ENCODE measurements at places on chromosomes 7 and 10. TPM values are rescaled to one million over a fixed set of nuclear protein-coding genes. Genes with fewer than 3 reads are reported as not detected.
A peak's percentile ranks its signal among the peaks of the same experiment; 100 is the strongest.

Gene PAX2
- not detected for total RNA-seq

Gene TMEM248
- total RNA-seq = 82.7 TPM

Gene OPALIN
- total RNA-seq = not detected

DNA sequence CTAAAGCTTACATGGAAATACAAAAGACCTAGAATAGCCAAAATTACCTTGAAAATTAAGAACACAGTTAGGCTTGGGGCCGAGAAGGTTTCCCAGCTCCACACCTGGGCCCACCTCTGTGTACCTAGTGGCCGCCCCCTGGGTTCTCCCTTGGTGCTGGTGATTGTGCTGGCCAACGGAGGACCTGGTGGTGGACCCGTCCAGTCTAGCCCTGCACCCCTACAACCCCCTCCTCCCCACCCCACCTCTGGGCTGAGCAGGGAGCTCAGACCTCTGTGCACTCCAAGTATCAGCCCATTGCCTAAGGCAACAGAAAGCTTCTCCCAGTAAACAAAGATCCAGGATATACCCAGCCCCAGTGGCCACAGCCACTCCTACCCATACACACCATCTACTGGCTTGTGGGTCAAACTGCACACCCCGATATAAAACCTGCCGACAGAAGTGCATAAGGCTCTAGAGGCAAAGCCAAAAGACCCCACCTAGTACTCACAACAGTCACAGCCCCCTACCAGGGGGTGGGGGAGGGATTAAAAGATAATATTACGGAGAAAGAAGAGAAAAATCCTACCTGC lies 105.0 kb upstream of the DIP2C start:
- no peak overlapping the region for H3K4me3 ChIP-seq
- no peak overlapping the region for H3K27ac ChIP-seq
- no peaks in the 10 kb centered on the region for H3K27me3 ChIP-seq
- DNase-seq = peak; percentile 64
- no peaks in the 10 kb centered on the region for H3K4me1 ChIP-seq
- H3K36me3 ChIP-seq = no peaks in the 10 kb centered on the region

Gene RBP3
- not detected for total RNA-seq

GRCh38 chr7:40134428-40135316 lies at the start of the genes MPLKIP and SUGCT:
MPLKIP (minus strand) TSS chr7:40134622; CDS start chr7:40134567, 55 bp downstream.
SUGCT (plus strand) TSS chr7:40135005.
- no peaks in the 10 kb centered on the region for H3K36me3 ChIP-seq
- H3K4me3 ChIP-seq = peak within 1 kb of the TSS; percentile 88
- peak; percentile 87 for DNase-seq

- no peak for DNase-seq
- H3K27me3 ChIP-seq = no peaks in the 10 kb centered on the region
- no peaks in the 10 kb centered on the region for H3K4me1 ChIP-seq
- H3K27ac ChIP-seq = no peak overlapping the region
- H3K36me3 ChIP-seq = no peaks in the 10 kb centered on the region
- H3K4me3 ChIP-seq = no peak overlapping the region
These were observed 16.1 kb downstream of the DRGX start for GRCh38 chr10:49379596-49380410.

DNA sequence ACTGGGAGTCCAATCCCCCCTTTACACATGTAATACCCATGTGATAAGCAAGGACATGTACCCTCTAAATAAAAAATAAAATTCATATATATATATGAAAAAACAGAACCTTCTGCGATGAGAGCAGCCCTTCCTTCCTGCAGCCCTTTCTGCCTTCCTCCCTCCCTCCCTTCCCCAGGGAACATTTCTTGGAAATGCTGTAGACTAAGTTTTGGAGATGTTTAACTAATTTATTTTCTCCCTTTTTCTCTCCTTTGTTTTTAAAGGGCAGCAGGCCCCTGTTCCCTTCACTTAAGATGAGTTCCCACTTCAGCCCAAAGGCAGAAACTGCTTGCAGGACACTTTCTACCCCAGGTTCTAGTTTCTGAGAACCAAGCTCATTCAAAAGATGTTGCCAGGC lies 179.2 kb downstream of the FRMD4A start:
- no peaks in the 10 kb centered on the region for H3K4me1 ChIP-seq
- H3K4me3 ChIP-seq = no peak overlapping the region
- DNase-seq = no peak
- no peaks in the 10 kb centered on the region for H3K36me3 ChIP-seq
- no peaks in the 10 kb centered on the region for H3K27me3 ChIP-seq

Gene ECHDC3
- total RNA-seq = 9.6 TPM

GRCh38 chr10:45520476-45520875 lies 146.5 kb downstream of the ALOX5 start:
- H3K4me1 ChIP-seq = no peaks in the 10 kb centered on the region
- H3K27ac ChIP-seq = no peak overlapping the region
- H3K36me3 ChIP-seq = no peaks in the 10 kb centered on the region
- H3K4me3 ChIP-seq = no peak overlapping the region
- DNase-seq = no peak

- H3K4me1 ChIP-seq = no peaks in the 10 kb centered on the region
- no peaks in the 10 kb centered on the region for H3K27me3 ChIP-seq
- DNase-seq = no peak
- no peaks in the 10 kb centered on the region for H3K36me3 ChIP-seq
These were observed 72.4 kb upstream of the CAPZA2 start for GRCh38 chr7:116790025-116790424.

GRCh38 chr10:126102636-126103035 lies 206.3 kb downstream of the FANK1 start:
- H3K36me3 ChIP-seq = no peaks in the 10 kb centered on the region
- no peaks in the 10 kb centered on the region for H3K4me1 ChIP-seq
- H3K27me3 ChIP-seq = no peaks in the 10 kb centered on the region
- no peak overlapping the region for H3K27ac ChIP-seq
- no peak for DNase-seq

Gene CFAP46
- total RNA-seq = 0.42 TPM

Gene SLC16A9
- total RNA-seq = 3.3 TPM

Gene FAM25C
- not detected for total RNA-seq

Gene BRAT1
- total RNA-seq = 24.3 TPM

- no peak overlapping the region for H3K4me3 ChIP-seq
- H3K27ac ChIP-seq = no peak overlapping the region
- DNase-seq = no peak
- no peaks in the 10 kb centered on the region for H3K36me3 ChIP-seq
These were observed 393.8 kb upstream of the PRKCQ start for GRCh38 chr10:6973899-6974298.

- no peak overlapping the region for H3K27ac ChIP-seq
- no peak overlapping the region for H3K4me3 ChIP-seq
- DNase-seq = no peak
These were observed 23.7 kb downstream of the EPDR1 start for GRCh38 chr7:37943905-37944736.

Gene UPK3B
- 1.6 TPM for total RNA-seq

DNA sequence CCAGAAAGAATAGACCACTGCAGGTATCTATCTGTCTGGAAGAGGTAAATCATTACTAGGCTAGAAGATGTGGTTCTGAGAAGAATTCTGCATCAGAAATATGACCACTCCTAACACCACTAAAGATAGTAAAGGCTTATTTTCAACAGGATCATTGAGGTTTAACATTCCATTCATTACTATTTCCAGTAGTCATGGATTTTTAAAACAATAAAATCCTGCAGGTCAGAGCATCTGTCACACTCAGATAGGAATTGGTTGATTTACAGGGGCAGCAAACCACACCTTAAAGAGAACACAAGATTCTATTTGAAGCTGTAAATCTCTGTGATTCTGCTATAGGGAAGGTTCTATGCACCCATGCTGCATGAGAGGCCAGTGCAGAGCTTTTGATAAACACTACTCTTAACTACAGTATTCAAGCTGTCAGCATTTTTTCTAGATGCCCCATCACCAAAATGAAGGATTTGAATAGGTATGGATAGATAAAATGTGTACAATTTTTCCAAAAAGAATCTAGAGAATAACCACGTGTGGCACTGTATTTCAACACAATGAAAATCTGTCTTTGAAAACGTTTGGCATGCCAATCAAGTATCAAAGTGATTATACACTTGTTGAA lies 14.6 kb downstream of the LRRC17 start:
- H3K27ac ChIP-seq = no peak overlapping the region
- DNase-seq = no peak
- no peaks in the 10 kb centered on the region for H3K27me3 ChIP-seq
- H3K36me3 ChIP-seq = no peaks in the 10 kb centered on the region
- H3K4me1 ChIP-seq = peaks cover 9% of the 10 kb centered on the region

Gene STEAP2
- total RNA-seq = 73.2 TPM

- H3K27ac ChIP-seq = no peak overlapping the region
- H3K27me3 ChIP-seq = no peaks in the 10 kb centered on the region
- peaks cover 3% of the 10 kb centered on the region for H3K4me1 ChIP-seq
- DNase-seq = no peak
- H3K4me3 ChIP-seq = peak overlapping the region; percentile 94
These were observed 1.8 kb downstream of the CALU start for GRCh38 chr7:128740996-128741395.

- no peak for DNase-seq
- H3K27me3 ChIP-seq = no peaks in the 10 kb centered on the region
- no peaks in the 10 kb centered on the region for H3K4me1 ChIP-seq
- H3K27ac ChIP-seq = no peak within 1 kb of the TSS
These were observed at the start of gene MALRD1 for GRCh38 chr10:19048489-19048888. MALRD1 (plus strand) TSS chr10:19048801; CDS start chr10:19048939, 138 bp downstream.

Gene MYL7
- not detected for total RNA-seq

GRCh38 chr10:80552151-80552646 lies 14.5 kb downstream of the SH2D4B start:
- no peaks in the 10 kb centered on the region for H3K36me3 ChIP-seq
- no peaks in the 10 kb centered on the region for H3K4me1 ChIP-seq
- H3K27ac ChIP-seq = no peak overlapping the region
- no peak overlapping the region for H3K4me3 ChIP-seq

Gene SFMBT2
- 9.2 TPM for total RNA-seq

Gene FLNC
- 135 TPM for total RNA-seq

DNA sequence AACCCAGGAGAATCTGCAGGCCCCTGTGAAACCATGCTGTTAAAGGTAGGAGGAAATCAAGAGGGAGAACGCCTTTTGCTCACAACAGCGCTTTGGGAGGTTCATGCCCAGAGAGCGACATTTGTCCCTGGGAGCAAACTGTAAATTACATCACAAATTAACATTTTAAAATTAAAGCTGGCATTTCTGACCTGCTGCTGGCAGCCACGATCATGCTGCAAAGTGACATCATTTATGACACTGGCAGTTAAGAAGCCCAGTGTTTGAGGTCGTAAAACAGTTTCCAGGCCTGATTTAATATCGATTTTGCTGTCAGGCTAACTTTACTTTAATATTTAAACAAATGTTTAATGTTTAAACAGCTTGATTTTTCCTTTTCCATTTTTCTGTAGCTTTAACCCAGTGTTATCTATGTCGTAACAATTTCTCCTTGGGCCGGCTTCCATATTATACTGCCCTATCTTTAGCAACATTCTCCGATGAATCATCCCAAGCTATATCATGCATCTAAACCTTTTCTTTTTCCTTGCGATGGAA lies 86.5 kb upstream of the NPVF start:
- H3K27ac ChIP-seq = no peak overlapping the region
- no peaks in the 10 kb centered on the region for H3K4me1 ChIP-seq
- H3K27me3 ChIP-seq = no peaks in the 10 kb centered on the region
- no peak overlapping the region for H3K4me3 ChIP-seq
- H3K36me3 ChIP-seq = no peaks in the 10 kb centered on the region

Gene LLCFC1
- total RNA-seq = not detected

Gene STEAP4
- 343 TPM for total RNA-seq

DNA sequence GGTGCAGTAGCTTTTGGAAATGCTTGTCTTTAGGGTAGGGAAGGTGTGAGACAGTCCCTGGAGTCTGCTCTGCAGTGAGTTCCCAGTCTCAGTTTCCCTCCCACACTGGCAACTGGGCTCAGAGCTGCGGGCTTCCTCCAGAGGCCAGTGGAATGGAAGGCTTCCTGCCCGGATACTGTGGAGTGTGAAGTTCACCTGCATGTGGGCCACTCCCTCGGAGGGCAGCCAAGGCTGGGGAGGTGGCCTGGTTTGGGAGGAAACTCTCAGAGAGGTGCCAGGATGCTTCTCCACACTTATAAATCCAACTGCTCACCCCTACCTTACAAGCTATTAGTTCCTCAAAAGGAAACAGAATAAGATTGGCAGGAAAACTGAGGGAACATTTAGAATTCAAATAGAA lies 18.1 kb upstream of the UBE2H start:
- H3K27ac ChIP-seq = no peak overlapping the region
- no peaks in the 10 kb centered on the region for H3K27me3 ChIP-seq
- peaks cover 2% of the 10 kb centered on the region for H3K4me1 ChIP-seq
- H3K36me3 ChIP-seq = no peaks in the 10 kb centered on the region
- no peak for DNase-seq

DNA sequence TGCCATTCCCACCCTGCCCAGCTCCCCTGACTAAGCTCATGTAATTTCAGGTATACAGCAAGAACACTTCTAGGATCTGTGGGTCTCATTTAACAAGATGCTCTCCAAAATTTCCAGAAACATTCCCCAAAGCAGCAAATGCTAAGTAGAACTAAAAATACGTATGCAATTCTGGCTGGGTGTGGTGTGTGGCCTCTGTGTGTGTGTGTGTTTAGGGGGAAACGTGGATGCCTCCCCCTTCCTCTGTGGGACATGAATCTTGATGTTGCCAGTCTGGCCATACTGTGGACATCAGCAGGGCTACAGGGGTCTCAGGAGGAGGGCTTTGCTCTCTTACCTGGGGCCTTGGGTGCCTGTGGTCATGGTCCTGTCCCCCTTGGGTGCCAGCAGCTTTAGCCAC lies 18.4 kb downstream of the EMX2 start:
- DNase-seq = no peak
- H3K27ac ChIP-seq = no peak overlapping the region
- H3K36me3 ChIP-seq = no peaks in the 10 kb centered on the region
- H3K4me1 ChIP-seq = no peaks in the 10 kb centered on the region
- H3K27me3 ChIP-seq = peaks cover 2% of the 10 kb centered on the region
- H3K4me3 ChIP-seq = no peak overlapping the region

GRCh38 chr10:106997721-106998120 lies 166.8 kb downstream of the SORCS1 start:
- no peak overlapping the region for H3K4me3 ChIP-seq
- no peaks in the 10 kb centered on the region for H3K36me3 ChIP-seq
- H3K27me3 ChIP-seq = no peaks in the 10 kb centered on the region
- DNase-seq = peak; percentile 65

GRCh38 chr10:100882671-100883311 lies 30.0 kb upstream of the SLF2 start:
- no peaks in the 10 kb centered on the region for H3K36me3 ChIP-seq
- peak; percentile 48 for DNase-seq
- H3K27ac ChIP-seq = no peak overlapping the region
- no peaks in the 10 kb centered on the region for H3K4me1 ChIP-seq
- H3K4me3 ChIP-seq = no peak overlapping the region

- peaks cover 2% of the 10 kb centered on the region for H3K4me1 ChIP-seq
- H3K27me3 ChIP-seq = no peaks in the 10 kb centered on the region
- no peaks in the 10 kb centered on the region for H3K36me3 ChIP-seq
- peak overlapping the region; percentile 94 for H3K4me3 ChIP-seq
These were observed 1.1 kb downstream of the CUX1 start for GRCh38 chr7:101818287-101819071.
